Adrenal gland (tissue), 19 donors: ENCODE measurements at places on chromosomes 13 and 19. TPM values are rescaled to one million over a fixed set of nuclear protein-coding genes. Genes with fewer than 3 reads are reported as not detected.

DNA sequence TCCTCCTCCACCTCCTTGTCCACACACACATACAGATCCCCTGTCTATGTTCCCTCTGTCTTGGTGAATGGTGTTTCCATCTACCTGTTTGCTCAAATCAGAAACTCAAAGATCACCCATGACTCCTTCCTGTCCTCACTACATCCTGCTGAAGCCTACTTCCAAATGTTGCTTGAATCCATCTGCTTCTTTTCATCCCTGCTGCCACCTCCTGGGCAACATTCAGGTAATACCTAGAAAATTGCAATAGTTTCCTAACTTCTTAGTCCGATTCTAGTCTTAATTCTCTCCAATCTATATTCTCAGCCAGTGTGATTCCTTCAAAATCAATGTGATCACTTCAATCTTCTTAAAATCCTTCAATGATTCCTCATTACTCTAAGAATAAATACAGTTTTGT is 155.5 kb upstream of the STARD13 start:
- no peaks in the 10 kb centered on the region for H3K27me3 ChIP-seq
- H3K36me3 ChIP-seq = no peaks in the 10 kb centered on the region
- H3K4me3 ChIP-seq = no peak overlapping the region
- no peaks in the 10 kb centered on the region for H3K4me1 ChIP-seq
- H3K27ac ChIP-seq = no peak overlapping the region
- DNase-seq = no peak

The SLC25A41 gene
- total RNA-seq = 0.30 TPM

DNA sequence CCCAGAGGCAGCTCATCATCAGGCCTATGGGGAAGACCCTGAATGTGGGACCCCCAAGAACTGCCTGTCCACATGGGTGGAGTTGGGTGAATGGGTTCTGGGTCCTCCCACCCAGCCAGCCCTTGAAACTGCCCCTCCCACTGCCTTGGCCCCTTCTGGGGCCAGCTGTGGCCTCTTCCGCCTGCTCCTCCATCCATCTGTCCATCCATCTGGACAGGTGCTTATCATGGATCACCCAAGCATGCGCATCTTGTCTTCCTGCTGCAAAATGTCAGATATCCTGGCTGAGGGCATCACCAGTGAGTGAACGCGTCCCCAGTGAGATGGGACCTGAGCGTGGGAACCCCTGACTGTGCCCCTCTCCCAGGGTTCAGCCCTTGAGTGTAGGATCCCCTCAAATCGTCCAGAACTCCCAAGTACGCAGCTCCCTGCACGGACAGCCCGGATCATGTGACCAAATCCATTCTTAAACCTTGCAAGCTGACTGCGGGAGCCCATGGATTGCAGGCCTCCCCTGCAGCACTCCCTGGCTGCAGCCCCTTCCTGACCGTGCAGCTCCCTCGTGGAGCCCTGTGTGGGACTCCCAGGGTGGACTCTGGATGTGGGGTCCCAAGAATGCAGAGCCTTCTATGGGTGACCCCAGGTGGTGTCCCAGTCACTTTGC is 2.0 kb downstream of the STXBP2 start:
- H3K27me3 ChIP-seq = no peaks in the 10 kb centered on the region
- H3K36me3 ChIP-seq = no peaks in the 10 kb centered on the region
- H3K27ac ChIP-seq = no peak overlapping the region
- H3K4me1 ChIP-seq = peaks cover 3% of the 10 kb centered on the region
- DNase-seq = no peak

GRCh38 chr19:54209811-54210494 is 9.3 kb downstream of the RPS9 start:
- H3K27me3 ChIP-seq = no peaks in the 10 kb centered on the region
- no peak overlapping the region for H3K4me3 ChIP-seq
- peak overlapping the region; percentile 90 for H3K27ac ChIP-seq
- H3K4me1 ChIP-seq = peaks cover 57% of the 10 kb centered on the region
- H3K36me3 ChIP-seq = peaks cover 34% of the 10 kb centered on the region

The TINCR gene
- total RNA-seq = not detected

DNA sequence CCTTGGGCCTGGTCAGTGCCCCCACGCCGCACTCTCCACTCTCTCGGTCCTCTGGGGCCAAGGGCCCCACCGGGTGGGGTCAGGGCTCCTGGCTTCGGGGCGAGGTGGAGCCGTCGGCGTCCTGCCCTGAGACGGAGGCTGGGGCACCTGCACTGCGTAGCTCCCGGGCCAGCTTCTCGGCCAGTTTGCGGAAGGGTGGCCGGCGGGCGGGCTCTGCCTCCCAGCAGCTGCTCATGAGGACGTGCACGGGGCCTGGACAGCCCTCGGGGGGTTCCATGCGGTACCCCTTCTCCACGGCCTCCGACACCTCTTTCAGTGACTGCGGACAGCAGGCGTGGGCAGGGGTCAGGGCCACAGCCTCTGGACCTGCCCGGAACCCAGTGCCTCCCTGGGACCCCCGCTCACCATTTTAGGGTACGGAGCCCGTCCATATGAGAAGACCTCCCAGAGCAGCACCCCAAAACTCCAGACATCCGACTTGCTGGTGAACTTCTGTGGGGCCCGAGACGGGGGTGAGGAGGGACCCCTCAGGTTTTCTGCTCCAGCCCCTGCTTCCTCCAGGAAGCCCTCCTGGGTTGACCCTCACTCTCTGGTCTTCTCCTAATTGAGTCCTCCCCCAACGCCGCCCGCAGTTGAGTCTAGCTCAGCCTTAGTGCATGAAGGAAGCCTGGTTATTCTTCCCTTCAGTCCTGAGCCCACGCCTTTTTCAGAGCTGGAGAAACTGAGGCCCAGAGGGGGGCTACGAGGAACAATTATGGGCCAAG is 6.3 kb upstream of the RAX2 start:
- H3K4me1 ChIP-seq = no peaks in the 10 kb centered on the region
- H3K27me3 ChIP-seq = no peaks in the 10 kb centered on the region
- no peak overlapping the region for H3K27ac ChIP-seq
- no peak for DNase-seq

GRCh38 chr19:45152504-45153338 is 8.1 kb downstream of the NKPD1 start:
- H3K27ac ChIP-seq = peak overlapping the region; percentile 63
- peaks cover 17% of the 10 kb centered on the region for H3K4me1 ChIP-seq
- H3K4me3 ChIP-seq = no peak overlapping the region
- DNase-seq = peak; percentile 62

DNA sequence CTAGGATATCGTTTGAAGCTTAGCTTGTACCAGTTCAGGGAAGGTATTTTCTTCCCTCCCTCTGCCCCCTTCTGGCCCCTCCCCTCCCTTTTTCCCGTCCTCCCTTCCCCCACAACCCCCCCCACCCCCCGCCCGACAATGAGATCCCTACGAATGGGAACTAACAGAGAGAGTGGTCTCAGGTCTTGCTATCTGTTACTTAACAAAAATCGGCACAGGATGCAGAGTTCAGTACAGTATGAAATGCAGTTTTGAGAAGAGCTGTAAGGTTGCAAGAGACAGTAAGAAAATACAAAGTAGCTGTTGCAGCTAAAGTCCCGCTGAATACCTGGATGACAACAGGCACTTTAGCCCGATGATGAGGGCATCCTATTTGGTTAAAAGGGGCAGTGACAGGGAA is 3.1 kb upstream of the DACH1 start:
- DNase-seq = no peak
- H3K36me3 ChIP-seq = no peaks in the 10 kb centered on the region
- peaks cover 9% of the 10 kb centered on the region for H3K4me1 ChIP-seq
- H3K27me3 ChIP-seq = peaks cover 7% of the 10 kb centered on the region
- H3K4me3 ChIP-seq = no peak overlapping the region

The PLK5 gene
- 0.17 TPM for total RNA-seq

- H3K4me1 ChIP-seq = no peaks in the 10 kb centered on the region
- peaks cover 56% of the 10 kb centered on the region for H3K36me3 ChIP-seq
- no peak overlapping the region for H3K27ac ChIP-seq
- no peak overlapping the region for H3K4me3 ChIP-seq
- H3K27me3 ChIP-seq = no peaks in the 10 kb centered on the region
Observed at GRCh38 chr13:24473686-24474085, 38.9 kb downstream of the PARP4 start.

- H3K36me3 ChIP-seq = no peaks in the 10 kb centered on the region
- H3K27ac ChIP-seq = no peak overlapping the region
- H3K27me3 ChIP-seq = no peaks in the 10 kb centered on the region
- H3K4me1 ChIP-seq = no peaks in the 10 kb centered on the region
- DNase-seq = no peak
- H3K4me3 ChIP-seq = no peak overlapping the region
Observed at GRCh38 chr13:40064154-40065097, 409.0 kb downstream of the COG6 start.

The SIGLEC10 gene
- total RNA-seq = 64.4 TPM

- H3K4me1 ChIP-seq = no peaks in the 10 kb centered on the region
- DNase-seq = no peak
- no peak overlapping the region for H3K27ac ChIP-seq
- H3K4me3 ChIP-seq = no peak overlapping the region
Observed at GRCh38 chr13:65836066-65836465, 1394.1 kb downstream of the PCDH9 start.

The SLC10A2 gene
- not detected for total RNA-seq

- DNase-seq = peak; percentile 67
- H3K27ac ChIP-seq = no peak overlapping the region
- H3K27me3 ChIP-seq = peaks cover 51% of the 10 kb centered on the region
- H3K36me3 ChIP-seq = no peaks in the 10 kb centered on the region
Observed at GRCh38 chr19:1455336-1456120, 5.6 kb downstream of the APC2 start.

- H3K27ac ChIP-seq = no peak overlapping the region
- no peak overlapping the region for H3K4me3 ChIP-seq
- no peak for DNase-seq
Observed at GRCh38 chr13:79765331-79765730, 284.4 kb downstream of the NDFIP2 start.

GRCh38 chr19:58217069-58217481 is 11.6 kb upstream of the ZNF544 start:
- H3K4me3 ChIP-seq = no peak overlapping the region
- H3K36me3 ChIP-seq = peaks cover 8% of the 10 kb centered on the region
- DNase-seq = no peak
- no peak overlapping the region for H3K27ac ChIP-seq
- no peaks in the 10 kb centered on the region for H3K27me3 ChIP-seq

DNA sequence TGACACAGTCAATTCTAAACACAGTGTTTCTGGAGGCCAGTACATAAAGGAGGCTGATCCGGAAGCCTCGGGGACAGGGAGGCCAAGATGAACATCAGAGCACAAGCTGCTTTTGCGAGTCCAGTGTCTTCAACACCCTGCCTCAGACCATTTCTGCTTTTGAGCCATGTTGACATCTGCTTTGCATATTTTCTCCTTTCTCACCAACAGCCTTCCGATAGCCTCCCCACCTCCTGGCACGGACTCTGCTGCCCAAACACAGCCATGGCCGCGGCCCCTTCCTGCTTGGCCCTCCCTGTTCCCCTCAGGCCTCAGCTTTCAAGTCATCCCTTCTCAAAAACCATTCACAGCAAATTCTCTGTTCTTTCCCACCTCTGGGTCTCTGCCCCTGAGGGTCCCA is 3.6 kb downstream of the LRRC25 start:
- DNase-seq = no peak
- H3K27me3 ChIP-seq = no peaks in the 10 kb centered on the region
- no peak overlapping the region for H3K27ac ChIP-seq
- no peaks in the 10 kb centered on the region for H3K36me3 ChIP-seq

DNA sequence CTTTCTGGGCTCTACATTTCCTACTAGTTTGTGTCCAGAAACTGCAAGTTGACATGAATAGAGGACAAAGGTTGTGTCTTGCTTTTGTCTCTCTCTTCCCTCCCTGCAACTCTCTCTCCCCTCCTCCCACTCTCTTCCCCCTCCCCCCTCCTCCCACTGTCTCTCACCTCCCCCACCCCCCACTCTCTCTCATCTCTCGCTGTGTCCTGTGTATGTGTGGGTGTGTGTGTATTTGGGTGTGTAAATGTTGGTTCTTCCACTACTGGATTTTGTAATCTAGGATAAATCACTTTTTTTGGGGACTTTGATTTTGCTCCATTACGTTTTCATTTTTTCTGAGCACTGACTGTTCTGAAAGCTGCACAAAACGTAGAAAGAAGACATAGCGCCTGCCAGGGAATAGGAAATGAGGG is 48.4 kb downstream of the AKAP11 start:
- H3K27ac ChIP-seq = no peak overlapping the region
- H3K36me3 ChIP-seq = no peaks in the 10 kb centered on the region
- H3K4me3 ChIP-seq = no peak overlapping the region
- H3K27me3 ChIP-seq = no peaks in the 10 kb centered on the region
- no peaks in the 10 kb centered on the region for H3K4me1 ChIP-seq

DNA sequence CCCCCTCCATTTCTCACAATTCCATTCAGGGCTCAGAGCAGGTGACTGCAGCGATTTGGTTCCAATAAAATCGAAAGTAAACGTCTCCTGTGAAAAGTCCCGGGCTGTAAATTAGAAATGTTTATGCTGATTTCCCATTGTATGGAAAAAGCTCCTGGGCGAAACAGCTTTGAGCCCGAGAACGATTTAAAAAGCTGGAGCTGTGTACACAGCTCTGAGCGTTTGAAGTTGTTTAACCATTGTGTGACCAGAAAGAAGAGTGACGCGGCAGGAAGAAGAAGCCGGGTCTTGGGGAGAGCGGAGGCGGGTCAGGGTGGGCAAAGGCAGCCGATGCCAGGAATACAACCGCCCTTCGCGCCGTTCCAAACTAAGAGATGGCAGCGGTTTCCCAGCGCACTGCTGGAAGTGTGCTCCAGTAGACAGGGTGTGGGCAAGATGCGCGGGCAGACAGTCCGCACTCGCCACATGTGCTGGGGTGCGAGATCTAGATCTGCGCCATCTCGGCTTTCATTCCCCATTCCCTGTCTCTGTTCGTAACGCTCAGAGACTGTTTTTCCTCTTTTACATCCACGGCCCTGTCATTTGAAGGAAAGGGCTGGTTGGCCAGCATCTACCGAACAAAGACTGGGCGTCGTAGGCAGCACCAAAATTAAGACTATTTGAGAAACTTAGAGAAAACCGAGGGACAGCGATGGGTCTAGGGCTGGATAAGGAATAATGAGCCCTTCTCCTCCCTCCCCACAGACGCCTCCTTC is 960 bp upstream of the GSX1 start:
- H3K27me3 ChIP-seq = peaks cover 90% of the 10 kb centered on the region
- H3K4me3 ChIP-seq = no peak overlapping the region
- no peaks in the 10 kb centered on the region for H3K36me3 ChIP-seq

- H3K4me3 ChIP-seq = no peak overlapping the region
- H3K27me3 ChIP-seq = no peaks in the 10 kb centered on the region
- no peaks in the 10 kb centered on the region for H3K36me3 ChIP-seq
- DNase-seq = no peak
- H3K4me1 ChIP-seq = no peaks in the 10 kb centered on the region
Observed at GRCh38 chr19:43738780-43739211, 16.0 kb downstream of the SMG9 start.

GRCh38 chr19:7916103-7916954 is 1.7 kb downstream of the TGFBR3L start:
- no peaks in the 10 kb centered on the region for H3K36me3 ChIP-seq
- no peak overlapping the region for H3K4me3 ChIP-seq
- H3K27ac ChIP-seq = no peak overlapping the region
- peaks cover 25% of the 10 kb centered on the region for H3K27me3 ChIP-seq

The ZNF331 gene
- 25.1 TPM for total RNA-seq

The FXYD1 gene
- not detected for total RNA-seq

The IFI30 gene
- 124 TPM for total RNA-seq

GRCh38 chr13:66994097-66994496 is 236.0 kb downstream of the PCDH9 start:
- no peaks in the 10 kb centered on the region for H3K36me3 ChIP-seq
- H3K4me3 ChIP-seq = peak overlapping the region; percentile 43
- peak; percentile 79 for DNase-seq
- H3K27me3 ChIP-seq = no peaks in the 10 kb centered on the region

GRCh38 chr19:6091771-6092291 is 18.5 kb downstream of the RFX2 start:
- no peak for DNase-seq
- H3K4me1 ChIP-seq = peaks cover 37% of the 10 kb centered on the region
- H3K4me3 ChIP-seq = no peak overlapping the region
- no peaks in the 10 kb centered on the region for H3K36me3 ChIP-seq
- peak overlapping the region; percentile 84 for H3K27ac ChIP-seq

GRCh38 chr19:50764409-50764808 is 5.9 kb upstream of the GPR32 start:
- no peak overlapping the region for H3K4me3 ChIP-seq
- no peaks in the 10 kb centered on the region for H3K4me1 ChIP-seq
- no peaks in the 10 kb centered on the region for H3K36me3 ChIP-seq

The PBX4 gene
- 0.83 TPM for total RNA-seq
